NCI-H1105 (cell line): ENCODE measurements at places on chromosomes 6 and 20.

DNA sequence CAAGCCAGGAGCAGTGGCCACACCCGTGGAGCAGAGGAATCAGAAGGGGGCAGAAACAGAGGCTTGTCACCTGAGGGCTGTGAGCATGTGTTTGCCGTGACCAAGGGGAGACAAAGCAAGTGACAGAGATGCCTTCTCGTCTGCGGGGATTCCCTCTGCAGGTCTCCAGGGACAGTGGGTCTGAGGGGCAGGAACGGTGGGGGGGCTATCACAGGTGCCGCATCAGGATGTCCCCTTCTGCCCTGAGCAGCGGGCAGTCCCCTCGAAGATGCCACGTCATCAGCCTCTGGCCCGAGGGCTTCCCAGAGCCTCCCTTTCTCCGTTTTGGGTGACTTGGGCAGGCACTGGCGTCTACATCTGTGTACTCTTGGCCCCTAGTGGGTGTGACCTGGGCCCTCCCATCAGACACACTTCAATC lies 338.7 kb downstream of the PREX1 start:
- no peak for DNase-seq

DNA sequence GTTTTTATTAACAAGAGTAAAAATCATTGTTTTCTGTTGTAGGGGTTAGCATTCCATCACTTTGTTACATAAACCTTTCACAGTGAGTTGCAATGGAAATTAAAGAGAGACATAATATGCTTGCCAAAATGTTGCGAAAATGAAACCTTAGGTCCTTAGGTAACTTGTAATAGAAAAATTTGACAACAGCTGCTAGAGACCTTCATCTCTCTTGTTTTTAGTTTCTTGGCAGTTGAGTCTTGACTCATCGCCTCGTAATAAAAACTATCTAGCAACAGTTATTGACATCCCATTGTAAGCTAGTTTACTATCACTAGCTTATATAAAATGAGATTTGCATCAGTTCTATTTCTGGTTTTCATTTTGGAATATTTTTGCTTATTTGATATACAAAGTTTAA lies 179.0 kb upstream of the MMS22L start:
- no peak for DNase-seq

DNA sequence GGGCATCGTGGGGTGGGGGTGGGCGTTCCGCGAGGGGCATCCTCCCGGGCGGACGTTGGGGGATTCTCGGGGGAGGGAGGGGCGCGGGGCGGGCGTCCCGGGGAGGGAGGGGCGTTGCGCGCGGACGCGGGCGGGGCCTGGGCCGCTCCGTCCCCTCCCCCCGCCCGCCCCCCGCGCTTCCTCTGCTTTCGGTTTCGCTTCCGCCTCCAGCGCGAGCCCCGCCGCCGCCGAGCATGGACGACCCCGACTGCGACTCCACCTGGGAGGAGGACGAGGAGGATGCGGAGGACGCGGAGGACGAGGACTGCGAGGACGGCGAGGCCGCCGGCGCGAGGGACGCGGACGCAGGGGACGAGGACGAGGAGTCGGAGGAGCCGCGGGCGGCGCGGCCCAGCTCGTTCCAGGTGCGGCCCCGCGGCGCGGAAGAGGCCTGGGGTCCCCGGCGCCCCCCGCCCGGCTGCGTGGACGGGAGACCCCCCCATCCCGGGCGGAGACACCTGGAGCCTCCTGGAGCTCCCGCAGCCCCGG lies at the start of gene OGFR:
Gene OGFR (plus strand): TSS at position 209 of the 528 bp plus-strand sequence. CDS start 25 bp downstream, at position 234.
- DNase-seq = peak; percentile 35

DNA sequence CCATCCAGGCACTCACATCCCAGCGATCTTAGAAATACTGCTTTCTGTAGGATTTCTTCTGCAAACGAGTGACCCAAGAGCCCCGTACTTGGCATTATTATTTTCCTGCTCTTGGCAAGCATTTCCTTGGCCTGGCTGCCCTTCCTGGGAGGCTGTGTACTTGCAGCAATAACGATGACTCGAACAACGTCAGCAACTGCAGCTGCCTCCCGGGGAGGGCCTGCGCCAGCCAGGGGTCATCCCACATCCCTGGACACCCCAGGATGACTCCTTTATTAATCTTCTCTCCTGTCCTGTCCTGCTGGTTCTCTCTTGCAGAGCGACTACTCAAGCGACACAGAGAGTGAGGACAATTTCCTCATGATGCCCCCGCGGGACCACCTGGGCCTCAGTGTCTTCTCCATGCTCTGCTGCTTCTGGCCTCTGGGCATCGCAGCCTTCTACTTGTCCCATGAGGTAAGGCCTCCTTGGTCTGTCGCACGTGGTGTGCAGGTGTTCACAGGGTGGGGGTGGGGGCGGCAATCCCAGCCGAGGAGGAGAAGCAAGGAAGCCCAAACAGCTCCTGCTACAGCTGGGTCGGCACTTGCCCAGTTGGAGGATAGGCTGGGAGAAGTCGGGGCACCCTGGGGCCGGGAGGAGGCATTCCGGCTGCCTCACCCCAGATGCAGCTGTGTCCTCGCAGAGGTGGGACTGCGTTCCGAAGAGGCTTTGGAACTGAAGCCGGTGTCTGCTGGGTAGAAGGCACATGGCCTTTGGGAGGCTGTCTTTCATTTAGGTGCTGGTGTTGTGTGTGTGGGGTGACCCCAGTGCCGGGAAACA lies 115.3 kb downstream of the SYNDIG1 start:
- DNase-seq = no peak

GRCh38 chr20:18007534-18008292 lies 38.9 kb downstream of the MGME1 start:
- no peak for DNase-seq

DNA sequence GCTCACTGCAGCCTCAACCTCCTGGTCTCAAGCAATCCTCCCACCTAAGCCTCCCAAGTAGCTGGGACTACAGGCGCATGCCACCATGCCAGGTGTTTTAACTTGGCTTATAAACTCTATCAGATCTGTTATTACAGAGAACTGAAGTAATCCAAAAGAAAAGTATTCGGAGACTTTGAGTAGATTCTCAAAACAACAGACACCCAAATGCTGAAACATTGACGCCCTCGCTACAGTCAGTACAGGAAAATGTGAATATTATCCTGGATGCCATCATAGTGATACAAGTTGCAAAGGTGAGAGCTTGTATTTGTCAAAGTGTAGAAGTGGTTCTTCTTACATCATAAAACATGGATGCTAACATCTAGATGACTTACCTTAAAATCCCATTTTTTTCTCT lies 108.7 kb upstream of the EDN1 start:
- no peak for DNase-seq
